H4 (cell line): ENCODE measurements at places on chromosomes 6 and 20. TPM values are rescaled to one million over a fixed set of nuclear protein-coding genes. Genes with fewer than 3 reads are reported as not detected.

DNA sequence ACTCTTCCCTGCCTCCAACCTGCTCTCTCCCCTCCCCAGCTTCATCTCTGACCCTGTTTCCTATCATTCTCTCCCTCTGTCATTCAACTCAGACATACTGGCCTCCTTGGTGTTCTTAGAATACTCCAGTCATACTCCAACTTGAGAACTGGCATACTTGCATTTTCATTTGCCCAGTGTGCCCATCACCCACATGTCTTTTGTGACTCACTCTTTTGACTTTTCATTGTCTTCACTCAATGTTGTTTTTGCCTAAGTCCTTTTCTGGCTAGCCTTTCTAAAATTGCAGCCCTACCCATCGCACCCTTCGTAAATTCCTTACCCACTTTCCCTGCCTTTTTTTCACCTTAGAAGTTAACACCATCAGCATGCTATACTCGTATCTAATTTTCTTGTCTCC lies 77.0 kb upstream of the CD2AP start:
- DNase-seq, result no peak

DNA sequence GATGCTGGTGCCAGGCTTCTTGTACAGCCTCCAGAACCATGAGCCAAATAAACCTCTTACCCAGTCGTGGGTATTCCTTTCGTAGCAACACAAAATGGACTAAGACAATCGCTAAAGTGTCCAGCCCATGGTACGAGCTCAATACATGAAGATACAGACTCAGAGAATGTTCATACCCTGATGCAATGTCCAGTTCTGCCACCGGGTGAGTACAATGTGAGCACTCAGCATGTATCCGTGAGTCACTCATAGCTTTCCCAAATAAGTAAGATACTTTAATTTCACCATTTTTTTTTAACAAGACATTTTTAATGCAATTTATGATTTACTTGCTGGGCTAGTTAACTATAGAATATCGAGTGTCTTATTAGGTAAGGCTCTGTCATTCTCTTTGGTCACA lies 26.7 kb upstream of the PDE10A start:
- DNase-seq, result no peak

GRCh38 chr6:99334526-99335127 lies 14.8 kb downstream of the FAXC start:
- DNase-seq, result peak; percentile 37

DNA sequence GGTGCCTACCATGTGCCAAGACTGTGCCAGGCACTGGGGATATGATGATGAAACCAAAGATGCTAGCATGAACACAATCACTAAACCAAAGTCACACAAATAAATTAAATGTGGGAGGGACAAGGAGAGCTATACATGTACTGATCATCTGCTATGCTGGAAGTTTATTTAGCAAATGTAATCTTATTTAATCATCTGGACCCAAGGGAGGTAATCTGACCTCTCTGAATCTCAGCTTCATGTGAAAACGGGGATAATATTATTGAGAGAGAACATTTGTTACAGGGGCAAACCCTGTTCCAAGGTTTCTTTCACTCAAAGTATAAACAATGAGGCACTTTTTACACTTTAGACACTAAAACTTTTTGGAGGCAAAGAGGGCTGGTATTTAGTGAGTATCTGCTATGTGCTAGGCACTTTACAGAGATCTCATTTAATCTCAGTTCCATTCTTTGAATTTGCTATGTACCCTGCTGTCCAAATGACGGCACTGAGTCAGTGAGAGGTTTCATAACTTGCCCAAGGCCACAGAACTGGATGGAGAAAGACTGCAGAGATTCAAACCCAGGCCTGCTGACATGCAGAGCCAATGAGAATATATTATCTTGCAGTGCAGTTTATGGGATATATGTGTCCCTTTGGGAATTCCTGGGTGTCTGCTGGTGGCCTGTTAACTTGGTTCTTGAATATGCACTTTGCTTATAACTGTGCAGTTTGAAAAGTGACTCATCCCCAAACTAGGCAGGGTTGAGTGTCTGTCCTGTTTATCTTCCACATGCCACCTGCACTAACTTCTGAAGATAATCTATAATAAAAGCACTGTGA lies 3.3 kb upstream of the ASXL1 start:
- DNase-seq, result peak; percentile 28

- peak; percentile 42 for DNase-seq
These were observed 9.4 kb upstream of the HDDC2 start for GRCh38 chr6:125310994-125311649.

Gene CCN2
- total RNA-seq, result 12.4 and 16.4 TPM in 2 replicates

Gene HSPA12B
- 0.12 TPM in 1 of 2 replicates, not detected in the other for total RNA-seq

Gene JPH2
- 0.15 TPM in 1 of 2 replicates, not detected in the other for total RNA-seq

Gene KCNK15
- 0.06 TPM in 1 of 2 replicates, not detected in the other for total RNA-seq
